ENCODE measurements at places on chromosomes 7 and 10.

DNA sequence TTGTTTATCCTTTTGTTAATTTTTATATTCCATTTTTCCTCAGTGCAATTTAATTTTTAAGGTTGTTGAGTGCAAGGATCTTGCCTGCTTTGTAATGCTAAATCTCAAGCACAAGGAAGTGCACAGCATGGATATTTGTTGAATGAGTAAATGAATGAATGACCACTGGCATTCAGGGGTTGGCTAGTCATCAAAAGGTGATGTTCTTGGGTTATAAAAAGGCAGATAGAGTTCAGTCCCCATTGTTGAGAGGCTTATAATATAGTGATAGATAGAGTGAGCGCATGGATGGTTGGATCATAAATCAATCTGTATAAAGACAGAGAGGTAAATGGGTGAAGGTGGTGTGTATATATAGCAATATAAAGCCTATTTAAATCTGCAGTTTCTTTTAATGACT lies 193.2 kb upstream of the KLF6 start:
- DNase-seq, result no peak

DNA sequence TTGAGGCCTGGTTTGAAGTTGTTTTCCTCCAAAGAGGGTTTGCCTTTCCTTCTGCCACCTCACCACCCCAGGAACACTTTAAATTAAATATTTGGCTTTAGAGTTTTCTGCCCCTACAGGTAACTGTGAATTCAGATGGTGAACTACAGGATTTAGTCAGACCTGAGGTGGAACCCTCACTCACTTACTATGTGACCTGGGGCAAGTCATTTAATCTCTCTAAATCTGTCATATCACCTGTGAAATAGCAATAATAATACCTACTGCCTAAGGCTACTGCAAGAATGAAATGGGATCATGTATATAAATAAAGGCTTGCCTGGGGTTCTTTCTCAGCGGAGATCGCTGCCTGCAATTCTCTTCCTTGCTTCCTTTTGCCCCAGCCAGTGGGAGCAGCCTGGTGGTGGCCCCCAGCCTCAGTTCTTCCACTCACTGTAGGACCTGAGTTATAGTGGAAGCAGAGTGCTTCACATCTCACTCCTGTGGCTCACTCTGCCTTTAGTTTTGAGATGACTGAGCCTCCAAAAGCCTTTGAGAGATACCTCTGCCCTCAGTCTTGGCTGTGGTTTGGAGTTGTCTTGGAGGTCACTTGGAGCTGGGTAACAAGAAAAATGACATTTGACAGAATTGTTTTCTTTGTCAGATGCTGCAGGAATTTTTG lies 6.1 kb upstream of the ANKRD2 start:
- DNase-seq, result no peak

DNA sequence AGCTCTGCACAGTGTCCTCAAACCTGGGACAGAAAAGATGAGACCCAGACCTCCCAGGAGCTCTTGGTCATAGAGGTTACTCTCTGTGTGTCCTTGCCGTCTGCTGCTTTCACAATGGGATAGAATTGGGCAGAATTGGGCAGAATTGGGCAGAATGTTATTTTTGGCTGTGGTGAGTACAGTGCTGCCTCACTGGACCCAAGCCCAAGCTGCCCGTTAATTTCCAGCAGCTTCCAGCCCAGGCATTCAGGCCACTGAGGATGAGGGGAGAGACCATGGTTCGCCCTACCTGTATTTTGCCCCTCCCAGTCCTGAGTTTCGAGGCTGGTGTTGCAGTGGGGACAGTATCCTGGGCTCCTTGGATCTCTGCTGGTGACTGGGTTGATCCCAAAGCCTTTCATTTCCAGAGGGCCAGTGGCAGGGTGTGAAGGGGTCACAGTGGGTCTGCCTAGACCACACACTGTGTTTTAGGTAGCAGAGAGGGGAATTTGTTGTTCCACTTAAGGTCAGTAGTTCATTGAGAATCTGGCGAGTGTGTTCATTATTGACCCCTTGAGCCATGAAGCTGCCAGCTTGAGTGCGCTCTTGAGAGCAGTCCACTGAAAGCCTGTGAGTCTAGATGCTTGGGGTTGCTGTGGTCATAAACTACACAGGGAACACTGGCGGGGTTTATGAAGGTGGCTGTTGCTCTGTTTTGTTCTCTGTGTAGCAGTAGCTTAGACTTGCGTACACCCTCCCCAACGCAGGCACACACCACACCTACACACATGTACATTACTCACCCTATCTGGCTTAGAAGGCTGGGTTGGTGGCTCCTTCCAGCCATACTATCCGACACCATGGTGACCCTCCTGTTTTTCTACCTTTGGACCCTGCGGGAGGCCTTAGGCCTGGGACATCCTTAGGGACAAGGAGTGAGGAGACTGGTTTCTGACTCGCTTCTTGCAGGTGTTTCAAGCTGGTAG lies 23.5 kb downstream of the NACAD start:
- DNase-seq, result no peak

GRCh38 chr10:117373823-117374505 lies 1.3 kb downstream of the PDZD8 start:
- DNase-seq, result no peak

- DNase-seq, result no peak
Observed at GRCh38 chr7:81645435-81645834, 124.4 kb downstream of the HGF start.

DNA sequence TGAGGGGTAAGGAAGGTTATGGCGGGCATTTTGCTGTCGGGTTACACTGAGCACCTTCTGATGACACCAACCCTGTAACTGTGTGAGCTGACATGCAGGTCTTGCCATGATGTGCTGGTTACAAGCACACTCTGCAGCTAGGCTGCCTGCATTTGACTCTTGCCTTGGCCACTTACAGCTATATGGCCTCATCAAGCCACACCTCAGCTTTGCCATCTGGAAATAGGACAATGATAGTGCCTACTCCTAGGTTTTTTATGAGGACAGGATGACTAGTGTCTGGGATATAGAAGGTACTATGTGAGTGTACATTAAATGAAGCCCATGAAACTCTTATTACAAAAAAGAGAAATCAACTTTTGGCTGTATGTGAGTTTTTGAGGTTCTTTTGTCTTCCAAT lies 58.0 kb downstream of the AKR1B1 start:
- no peak for DNase-seq

All from NCI-H1048 (cell line).